ENCODE measurements at places on chromosomes 2 and 18.

- DNase-seq, result no peak
Measured at GRCh38 chr2:170582313-170582712, 132.8 kb upstream of the SP5 start.

GRCh38 chr2:21146638-21147037 lies 22.9 kb downstream of the TDRD15 start:
- DNase-seq, result no peak

GRCh38 chr2:230589497-230590015 lies 123.1 kb upstream of the CAB39 start:
- no peak for DNase-seq

DNA sequence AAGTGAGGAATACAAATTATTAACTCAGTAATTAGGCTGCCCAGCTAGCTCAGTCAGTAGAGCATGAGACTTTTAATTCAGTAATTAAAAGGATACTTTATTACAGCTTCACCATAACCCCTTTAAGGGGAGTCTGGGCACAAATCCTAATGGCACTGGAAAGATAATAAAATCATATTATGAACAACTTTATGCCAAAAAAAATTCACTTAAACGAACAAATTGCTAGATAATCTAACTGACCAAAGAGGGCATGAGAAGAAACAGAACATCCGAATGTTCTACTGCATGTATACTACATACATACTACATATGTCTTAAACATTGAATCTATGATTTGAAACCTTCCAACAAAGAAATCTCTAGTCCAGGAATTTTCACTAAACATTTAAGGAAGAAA lies 159.5 kb downstream of the CYP26B1 start:
- no peak for DNase-seq

DNA sequence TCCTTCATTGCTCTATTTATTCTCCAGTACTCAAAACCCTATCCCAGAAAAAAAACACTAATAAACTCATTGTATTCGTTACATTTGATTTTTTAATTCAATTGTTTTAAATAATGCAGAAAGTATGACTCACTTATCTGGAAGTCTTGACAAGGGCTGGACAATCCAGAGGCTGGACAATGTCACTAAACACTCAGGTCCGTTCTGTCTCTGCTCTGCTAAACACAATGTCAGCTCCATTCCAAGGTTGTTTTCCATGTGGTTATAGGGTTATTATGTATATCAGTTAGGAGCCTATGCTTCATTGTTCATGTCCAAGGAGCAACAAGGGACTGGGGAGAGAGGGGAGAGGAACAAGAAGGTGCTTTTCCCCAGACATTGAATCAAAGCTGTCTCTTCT lies 125.5 kb downstream of the IRS1 start:
- no peak for DNase-seq

DNA sequence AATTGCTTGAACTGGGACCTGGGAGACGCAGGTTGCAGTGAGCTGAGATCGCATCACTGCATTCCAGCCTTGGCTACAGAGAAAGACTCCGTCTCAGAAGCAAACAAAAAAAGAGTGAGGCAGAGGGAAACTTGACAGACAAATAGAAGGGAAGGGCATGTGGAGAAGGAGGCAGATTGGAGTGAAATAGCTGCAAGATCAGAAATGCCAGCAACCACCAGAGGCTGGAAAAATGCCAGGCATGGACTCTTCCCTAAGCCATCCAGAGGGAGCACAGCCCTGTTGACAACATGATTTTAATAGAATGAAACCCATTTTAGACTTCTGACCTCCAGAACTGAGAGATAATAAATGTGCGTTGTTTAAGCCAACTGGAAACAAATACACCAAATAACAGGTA lies 447.2 kb upstream of the SPHKAP start:
- no peak for DNase-seq

GRCh38 chr2:207123776-207124391 lies 41.9 kb downstream of the KLF7 start:
- DNase-seq, result no peak

DNA sequence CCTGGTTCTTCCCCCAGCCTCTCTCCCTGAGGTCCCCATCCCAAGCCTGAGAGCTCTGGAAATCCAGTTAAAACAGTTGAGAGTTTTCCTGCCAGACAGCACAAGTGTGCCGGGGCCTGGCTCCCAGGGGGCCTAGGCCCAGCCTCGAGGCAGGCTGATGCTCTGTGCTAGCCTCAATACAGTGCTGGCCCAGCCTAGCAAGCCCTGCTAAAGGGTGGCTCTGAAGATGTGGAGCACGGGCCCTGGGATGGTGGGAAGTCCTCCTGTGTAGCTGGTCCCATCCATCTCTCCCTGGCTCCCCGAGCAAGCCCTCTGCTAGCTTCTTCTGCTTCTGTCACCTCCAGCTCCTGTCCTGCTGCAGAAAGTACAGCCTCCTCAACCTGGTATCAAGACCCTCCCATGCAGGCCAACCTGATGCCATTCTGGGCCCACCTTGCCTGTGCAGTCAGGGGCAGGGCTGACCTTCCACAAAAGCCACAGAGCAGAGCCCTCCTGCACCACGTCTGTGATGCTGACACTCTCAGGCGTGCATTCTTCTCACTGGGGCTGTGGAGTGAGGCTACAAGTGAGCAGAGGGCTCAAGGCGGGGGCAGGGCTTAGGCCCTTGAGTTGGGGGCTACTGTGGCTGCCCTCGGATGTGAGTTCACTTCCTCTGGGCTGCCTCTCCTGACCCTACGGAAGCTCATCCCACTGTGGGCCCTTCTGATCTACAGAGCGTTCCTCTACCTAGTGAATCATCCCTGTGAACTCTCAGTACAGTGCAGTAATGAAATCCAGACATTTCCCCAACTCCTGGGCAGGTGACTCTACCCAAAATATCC lies 60.1 kb upstream of the LAPTM4A start:
- DNase-seq, result no peak

DNA sequence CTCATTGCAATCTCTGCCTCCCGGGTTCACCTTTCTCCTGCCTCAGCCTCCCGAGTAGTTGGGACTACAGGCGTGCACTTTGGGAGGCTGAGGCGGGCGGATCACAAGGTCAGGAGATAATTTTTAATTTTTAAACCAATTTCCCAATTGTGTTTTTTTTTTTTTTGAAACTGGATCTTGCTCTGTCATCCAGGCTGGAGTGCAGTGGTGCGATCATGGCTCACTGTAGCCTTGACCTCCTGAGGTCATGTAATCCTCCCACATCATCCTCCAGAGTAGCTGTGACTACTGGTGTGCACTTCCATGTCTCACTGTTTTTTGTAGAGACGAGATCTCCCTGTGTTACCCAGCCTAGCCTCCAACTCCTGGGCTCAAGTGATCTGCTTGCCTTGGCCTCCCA lies 49.3 kb downstream of the GLS start:
- DNase-seq, result no peak

DNA sequence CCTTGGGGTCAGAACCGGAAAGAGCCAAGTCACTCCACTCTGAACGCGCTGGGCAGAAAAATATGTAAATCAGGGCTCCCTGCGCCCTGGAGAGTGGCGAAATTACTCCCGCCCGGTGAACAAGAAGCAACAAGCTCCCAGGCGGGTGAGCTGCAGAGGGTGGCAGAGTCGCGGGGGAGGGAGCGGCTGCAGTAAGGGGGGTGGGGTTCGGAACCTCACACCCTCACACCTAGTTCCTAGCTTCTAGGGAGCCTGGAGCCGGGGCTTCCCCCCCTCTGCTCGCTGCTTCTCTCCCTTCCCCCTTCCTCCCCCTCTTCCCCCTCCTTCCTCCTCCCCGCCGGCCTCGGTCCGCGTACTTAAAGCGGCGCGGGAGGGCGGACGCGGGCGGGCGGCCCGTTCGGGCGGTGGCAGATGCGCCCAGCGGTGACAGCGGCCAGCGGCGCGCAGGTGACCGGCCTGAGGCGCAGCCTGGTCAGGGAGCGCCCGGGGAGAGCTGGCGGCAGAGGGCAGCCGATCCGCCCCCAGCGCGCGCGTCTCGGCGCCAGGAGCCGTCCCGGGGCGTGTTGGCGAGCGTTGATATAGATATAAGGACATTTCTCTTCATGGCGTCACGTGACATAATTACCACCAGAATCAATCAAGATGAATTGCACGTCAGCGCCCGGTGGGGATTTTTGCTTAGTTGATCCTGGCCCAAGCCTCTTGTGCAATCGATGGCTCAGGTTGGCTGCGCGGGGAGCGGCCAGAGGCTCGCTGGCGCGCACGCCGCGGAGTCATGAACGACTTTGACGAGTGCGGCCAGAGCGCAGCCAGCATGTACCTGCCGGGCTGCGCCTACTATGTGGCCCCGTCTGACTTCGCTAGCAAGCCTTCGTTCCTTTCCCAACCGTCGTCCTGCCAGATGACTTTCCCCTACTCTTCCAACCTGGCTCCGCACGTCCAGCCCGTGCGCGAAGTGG lies at the start of gene HOXD11:
HOXD11 (plus strand) TSS at position 700 of the 959 bp plus-strand sequence; CDS start at position 776, 76 bp downstream.
- no peak for DNase-seq

GRCh38 chr2:216694826-216695217 lies 527 bp downstream of the IGFBP5 start:
- no peak for DNase-seq

DNA sequence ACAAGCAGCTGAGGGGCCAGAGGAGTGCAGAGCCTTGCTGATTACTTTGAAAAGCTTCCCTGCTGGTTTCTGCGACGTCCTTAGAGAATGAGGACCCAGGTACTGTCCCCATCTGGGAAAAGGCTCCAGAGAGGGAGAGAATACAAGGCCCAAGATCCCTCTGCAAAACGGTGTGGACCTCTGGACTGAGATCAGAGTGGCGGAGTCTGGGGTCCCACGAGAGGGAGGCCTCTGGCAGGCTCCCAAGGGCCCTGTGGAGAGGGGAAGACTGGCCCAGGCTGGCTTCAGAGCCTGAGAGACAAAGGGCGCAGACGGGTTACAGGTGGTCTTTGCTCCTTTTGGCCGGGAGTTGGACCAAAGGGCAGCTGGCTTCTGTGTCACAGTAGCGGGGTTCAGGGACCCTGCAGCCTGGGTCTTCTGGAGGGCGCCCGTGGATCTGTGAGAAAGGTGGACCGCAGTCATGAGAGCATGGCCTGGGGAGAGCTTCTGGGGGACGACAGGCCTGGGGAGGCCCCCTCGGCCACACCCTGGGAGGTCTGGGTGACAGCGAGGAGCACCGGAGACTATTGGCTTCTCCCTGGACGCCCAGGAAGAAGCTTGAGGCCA lies 805 bp downstream of the SNORC start:
- no peak for DNase-seq

- no peak for DNase-seq
Measured at GRCh38 chr2:80001701-80002101, 302.9 kb downstream of the LRRTM1 start.

GRCh38 chr2:11430729-11431128 lies 35.2 kb downstream of the E2F6 start:
- DNase-seq, result no peak

GRCh38 chr18:52045946-52046675 lies 293.9 kb upstream of the DCC start:
- DNase-seq, result no peak

DNA sequence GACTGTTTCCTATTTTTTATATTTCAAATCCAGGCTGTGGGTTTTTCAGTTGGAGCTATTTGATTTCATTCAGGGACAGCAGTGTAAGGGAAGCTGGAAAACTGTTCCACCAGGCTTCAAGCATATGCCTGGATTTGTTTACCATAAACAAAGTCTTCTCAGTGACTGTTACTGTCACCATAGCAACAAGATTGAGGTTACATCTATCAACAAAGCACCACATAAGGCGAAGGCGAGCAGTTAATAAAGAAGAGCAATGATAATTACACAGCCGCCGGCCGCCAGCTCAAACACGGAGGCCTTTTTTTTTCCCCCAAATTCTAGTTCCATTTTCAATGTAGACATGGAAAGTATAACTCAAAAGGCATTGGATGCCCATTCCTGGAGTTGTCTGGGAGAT lies 553.7 kb upstream of the SYT4 start:
- no peak for DNase-seq

- no peak for DNase-seq
Measured at GRCh38 chr2:1988594-1988993, 244.3 kb upstream of the PXDN start.

DNA sequence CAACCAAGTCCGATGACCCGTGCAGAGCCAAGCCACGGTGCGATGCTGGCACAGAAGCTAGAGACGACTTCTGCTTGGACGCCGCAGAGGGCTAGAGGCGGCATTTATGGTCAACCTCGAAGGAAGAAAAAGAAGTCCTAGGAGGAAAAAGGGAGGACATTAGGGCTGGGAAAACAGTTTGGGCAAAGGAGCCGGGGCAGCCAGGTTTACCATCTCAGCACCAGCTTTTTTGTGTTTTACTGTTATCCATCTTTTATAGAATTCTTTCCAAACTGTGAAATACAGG lies 643 bp upstream of the DTNB start:
- DNase-seq, result no peak
